Left lung (tissue), 14 donors: ENCODE measurements at places on chromosomes 13 and 19. TPM values are rescaled to one million over a fixed set of nuclear protein-coding genes. Genes with fewer than 3 reads are reported as not detected.

SLAIN1 gene
- total RNA-seq: 18.7 TPM

RGS9BP gene
- 0.68 TPM for total RNA-seq

ZNF850 gene
- 3.3 TPM for total RNA-seq

ZNF460 gene
- total RNA-seq: 55.3 TPM

PCP2 gene
- 1.8 TPM for total RNA-seq

SPACA4 gene
- not detected for total RNA-seq

CALR gene
- 1,387 TPM for total RNA-seq

DNA sequence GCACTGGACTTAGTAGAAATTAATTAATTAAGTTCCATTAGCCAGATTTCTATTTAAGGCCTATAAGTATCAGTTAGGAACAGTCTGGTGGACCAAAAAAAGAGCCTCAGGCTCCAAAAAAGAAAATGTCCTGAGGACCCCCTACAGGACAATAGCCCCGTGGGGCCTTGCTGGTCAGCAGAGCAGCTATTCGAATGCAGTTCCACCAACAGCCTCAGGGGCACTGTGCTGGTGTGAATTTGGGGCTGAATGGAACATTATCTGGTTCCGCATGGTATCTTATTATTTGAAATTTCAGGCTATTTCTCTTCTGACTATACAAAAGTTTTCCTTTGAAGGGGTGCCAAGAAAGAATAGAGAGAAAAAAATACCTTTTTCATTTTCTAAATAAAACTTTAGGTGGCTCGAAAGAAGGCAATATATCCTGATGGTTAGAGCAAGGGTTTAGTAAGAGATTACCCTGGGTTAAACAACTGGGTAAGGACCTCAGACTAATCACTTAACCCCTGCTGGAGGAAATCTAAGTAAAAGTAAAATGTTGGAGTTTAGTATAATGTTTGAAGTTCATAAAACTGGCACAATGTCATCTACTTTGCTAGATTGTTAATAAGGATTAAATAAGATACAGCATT, 147.2 kb downstream of the MIPEP start:
- no peak for DNase-seq

DNA sequence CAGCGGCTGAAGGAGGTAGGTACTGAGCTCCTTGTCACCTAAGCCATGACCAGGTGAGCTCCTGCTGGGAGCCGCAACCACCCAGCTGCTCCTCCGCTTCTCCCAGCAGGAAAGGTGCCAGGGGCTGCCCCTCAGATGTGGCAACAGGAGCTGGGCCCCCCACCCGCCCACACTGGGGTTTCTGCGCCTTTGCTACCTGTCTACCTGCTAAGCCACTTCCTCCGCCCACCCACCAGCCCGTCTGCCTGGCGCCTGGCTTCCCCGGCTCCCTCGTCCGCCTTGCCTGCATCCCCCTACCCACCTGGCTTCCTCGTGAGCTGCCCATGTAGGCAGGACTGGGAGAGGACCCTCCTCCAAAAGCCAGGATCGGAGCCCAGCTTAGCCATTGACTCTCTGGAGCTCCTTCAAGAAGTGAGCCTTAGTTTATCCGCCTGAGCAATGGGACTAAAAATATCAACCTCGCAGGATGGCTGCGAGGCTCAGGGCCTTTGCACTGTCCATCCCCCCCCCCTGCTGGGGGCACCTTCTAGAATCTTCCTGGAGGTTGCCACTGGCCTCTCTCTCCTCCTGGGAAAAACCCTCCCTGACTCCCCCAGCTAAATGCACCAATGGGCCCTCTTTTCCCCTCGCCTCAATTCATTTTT, 55.8 kb upstream of the KLF2 start:
- DNase-seq: no peak

DNA sequence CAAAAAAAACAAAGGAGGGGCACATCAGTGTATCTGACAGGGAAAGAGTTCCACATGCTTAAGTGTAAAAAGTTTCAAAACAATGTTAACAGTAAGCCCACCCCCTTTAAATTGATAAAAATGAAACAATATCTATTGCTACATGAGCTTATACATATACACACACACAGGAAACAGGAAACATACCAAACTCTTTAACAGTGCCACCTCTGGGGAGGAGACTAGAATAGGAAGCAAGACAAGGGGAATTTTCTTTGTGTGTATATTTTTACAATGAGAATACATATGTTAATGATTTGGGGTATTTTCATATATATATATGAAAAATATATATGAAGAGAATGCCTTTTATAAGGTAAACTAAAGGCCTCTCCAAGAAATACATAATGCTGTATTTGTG, 44.7 kb downstream of the TPT1 start:
- no peak for DNase-seq
